ENCODE measurements at places on chromosomes 3 and 15.

- DNase-seq = no peak
These were observed 318.7 kb upstream of the STT3B start for GRCh38 chr3:31213869-31214486.

- DNase-seq = no peak
These were observed 64.6 kb downstream of the EEFSEC start for GRCh38 chr3:128217702-128218547.

- DNase-seq = no peak
These were observed 8.2 kb upstream of the VGLL4 start for GRCh38 chr3:11651900-11652299.

DNA sequence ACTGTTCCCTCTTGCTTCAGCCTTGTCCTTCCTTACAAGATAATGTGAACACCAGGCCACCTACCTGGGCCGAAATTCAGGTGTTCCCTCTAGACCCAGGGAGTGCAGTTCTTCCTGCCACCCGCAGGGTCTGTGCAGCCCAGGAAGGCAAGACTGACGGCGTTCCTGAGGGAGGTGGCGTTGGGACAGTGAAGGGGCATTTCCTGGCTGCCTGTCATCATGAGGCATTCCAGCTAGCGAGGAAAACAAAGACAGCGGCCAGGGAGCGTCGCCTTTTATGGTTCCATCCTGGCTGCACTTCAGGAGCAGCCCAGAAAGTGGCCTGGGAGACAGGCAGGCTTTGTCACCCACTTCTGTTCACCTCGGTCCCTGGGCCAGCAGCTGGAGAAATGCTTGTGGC lies 84.8 kb upstream of the WNT5A start:
- no peak for DNase-seq

DNA sequence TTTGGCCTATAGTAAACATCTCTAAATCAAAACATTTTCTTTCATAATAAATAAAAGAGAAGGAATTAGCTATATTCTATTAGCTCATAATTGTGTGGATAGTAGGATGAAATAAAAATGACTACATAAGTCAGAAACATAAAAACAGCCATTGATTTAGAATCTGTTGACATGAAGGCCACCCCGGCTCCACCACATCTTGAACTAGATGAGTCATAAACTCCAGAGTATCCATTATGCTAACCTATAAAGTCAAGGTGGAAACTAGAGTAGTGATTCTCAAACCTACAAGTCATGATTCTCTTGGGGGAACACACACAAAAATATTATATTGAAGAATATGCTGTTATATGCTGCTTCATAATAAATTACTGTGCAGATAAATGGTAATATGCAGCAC lies 831.0 kb downstream of the TUSC7 start:
- DNase-seq = peak; percentile 24

DNA sequence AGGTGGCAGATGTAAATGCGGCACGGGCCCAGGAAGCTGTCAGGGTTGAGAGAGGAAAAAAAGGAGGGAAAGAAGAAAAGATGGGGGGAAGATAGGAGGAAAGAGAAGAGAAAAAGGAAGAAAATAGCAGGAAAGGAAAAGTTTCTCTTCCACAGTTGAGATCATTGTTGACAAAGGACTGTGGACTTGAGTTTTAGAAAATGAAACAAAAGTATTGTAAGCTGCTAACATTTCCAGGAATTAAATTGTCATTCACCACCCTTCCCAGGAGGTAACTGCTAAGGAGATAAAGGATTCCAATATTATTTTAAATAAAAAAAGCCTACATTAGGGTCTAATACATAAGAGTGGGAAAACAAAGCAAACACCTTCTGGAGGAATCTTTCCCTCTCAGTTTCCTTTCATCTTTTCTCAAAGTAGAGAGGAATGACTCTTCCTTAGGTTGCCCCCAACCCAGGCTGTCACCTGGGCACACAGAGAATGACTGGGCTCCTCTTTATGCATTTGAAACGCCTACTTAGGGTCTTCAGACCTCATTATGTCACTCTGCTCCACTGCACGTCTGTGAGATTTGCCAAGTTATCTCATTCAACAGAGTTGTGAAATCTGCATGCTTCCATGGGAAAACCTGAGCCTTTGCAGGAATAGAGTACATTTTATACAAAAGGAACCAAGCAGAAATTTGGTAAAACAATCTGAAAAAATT lies 194.0 kb downstream of the TNIK start:
- DNase-seq = peak; percentile 28

DNA sequence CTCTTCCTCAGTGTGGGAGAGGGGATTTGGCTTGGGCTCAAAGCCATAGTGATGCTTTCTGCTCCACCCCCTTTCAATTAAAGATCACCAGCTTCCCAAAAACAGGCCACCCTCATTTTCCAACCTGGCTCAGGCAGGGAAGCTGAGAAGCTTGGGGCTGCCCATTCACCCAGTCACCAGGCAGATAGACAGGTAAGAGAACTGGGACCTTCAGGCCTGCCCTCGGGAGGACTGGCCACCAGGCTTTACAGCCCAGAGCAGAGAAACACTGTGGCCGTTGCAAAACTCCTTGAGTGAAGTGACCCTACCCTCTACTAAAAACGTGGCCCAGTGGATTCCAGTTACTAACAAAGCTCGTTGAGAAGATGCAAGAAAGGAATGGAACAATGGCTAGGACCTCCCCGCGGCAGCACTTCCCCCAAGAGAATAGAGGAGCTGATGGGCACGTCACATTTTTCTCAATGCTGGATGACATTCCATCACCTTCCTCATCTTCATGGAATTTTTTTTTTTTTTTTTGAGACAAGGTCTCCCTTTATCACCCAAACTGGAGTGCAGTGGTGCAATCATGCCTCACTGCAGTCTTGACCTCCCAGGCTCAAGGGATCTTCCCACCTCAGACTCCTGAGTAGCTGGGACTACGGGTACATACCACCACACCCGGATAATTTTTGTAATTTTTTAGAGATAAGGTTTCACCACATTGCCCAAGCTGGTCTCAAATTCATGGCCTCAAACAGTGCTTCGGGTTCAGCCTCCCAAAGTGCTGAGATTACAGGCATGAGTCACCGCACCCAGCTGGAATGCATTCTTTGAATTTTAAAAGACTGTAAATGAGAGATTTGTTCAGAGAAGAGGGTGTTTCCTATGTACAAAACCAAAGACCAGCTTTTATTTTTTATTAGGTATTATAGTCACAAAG lies 37.9 kb downstream of the LIPC start:
- peak; percentile 89 for DNase-seq

DNA sequence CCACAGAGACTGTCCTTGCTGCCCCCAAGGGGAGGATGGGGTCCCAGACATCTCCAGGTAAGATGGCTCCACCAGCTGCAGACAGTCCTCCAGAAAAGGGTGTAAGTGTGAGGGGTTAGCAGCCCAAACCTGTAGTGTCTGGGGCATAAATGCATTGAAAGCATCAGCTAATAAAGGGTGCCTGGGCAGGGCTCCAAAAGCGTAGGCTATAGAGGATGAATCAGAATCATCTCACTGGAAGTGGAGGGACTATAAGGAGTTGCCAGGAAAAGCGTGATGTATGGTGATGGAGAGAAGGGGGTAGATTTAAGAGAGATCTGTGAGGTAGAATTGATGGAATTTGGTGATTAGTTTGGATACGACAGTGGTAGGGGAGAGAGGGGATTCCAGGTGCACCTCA lies 79.9 kb upstream of the ONECUT1 start:
- no peak for DNase-seq

DNA sequence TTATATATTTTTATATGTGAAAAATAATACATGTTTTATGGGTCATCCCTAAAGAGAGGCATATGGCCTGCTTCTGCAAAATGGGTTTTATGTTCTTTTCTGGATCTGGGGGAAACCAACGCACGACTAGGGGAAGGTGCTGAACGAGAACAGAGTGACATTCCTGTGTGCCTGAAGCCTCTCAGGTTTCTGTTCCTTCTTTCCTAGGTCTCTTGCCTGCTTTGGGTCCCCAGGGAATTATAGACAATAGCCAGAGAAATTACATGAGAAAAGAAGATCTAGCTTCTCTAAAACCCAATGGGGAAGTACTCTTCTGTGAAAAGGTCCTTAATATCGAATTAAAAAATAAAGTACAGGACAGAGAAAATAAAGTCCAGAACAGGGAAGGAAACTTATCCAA lies 66.5 kb downstream of the IGSF11 start:
- no peak for DNase-seq

DNA sequence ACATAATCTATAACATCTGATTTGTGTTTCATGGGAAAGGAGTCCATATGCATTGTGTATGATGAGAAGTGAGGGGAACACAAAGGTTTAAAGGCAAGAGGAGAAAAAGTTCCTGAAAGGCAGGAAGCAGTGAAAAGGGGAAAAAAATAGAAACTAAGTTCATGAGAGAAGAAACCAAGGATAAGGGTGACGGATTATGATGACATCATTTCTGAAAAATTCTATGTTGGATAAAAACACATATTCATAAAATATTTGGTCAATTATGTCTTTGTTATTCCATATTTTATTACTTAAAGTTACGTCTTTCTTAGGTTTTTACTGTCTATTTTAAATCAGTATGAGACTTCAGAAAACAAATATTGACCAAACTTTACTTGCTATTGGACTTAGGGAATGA lies 48.6 kb upstream of the CP start:
- peak; percentile 21 for DNase-seq

- no peak for DNase-seq
These were observed 92.2 kb upstream of the ALCAM start for GRCh38 chr3:105274536-105274935.

DNA sequence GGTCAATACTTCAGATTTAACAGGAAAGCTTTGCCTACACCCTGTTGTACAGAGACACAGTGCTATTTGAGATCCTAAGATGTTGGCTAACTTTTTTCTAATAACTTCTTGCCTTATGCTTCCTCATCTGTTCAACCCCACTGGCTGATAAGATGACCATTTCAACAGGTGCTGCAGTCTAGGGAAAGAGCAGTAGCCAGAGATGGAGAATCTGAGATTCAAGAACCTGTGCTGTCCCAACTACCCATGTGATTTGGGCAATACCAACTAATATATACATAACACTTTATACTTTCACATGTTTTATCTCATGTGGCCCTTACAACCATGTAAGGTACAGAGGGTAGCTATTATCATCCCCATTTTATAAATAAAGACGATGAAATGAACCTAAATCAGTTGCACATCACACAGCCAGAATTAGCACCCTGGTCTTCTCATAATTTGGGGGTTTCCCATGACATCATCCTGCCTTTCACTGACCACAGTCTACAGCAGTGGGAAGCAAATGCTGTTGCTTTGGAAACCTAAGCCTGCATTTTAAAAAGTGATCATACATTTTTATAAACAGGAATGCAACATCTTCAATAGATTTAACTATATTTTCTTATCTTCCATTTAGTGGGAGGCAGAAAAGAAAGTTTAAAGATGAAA lies 9.7 kb downstream of the TTC23 start:
- no peak for DNase-seq

- DNase-seq = no peak
These were observed 2.5 kb upstream of the PLA2G4F start for GRCh38 chr15:42158941-42159340.

GRCh38 chr15:41961001-41961518 lies 11.3 kb downstream of the EHD4 start:
- no peak for DNase-seq

DNA sequence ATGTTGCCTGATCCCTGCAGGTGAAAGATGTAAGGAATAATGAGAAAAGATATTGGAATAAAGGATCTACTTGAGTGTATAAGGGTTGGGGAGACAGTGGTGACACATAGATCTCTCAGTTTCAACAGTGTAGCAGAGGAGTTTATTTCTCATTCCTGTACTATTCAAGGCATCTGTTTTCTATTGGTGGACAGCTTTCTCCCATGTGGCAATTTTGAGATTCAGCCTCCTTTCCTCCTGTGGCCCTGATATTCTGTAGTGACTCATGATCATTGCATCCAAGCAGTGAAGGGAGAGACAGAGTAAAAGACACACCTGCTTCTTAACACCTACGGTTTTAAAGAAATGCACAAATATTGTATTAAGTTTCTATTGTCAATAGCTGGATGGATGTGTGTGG lies 327.6 kb downstream of the GRM7 start:
- DNase-seq = no peak

DNA sequence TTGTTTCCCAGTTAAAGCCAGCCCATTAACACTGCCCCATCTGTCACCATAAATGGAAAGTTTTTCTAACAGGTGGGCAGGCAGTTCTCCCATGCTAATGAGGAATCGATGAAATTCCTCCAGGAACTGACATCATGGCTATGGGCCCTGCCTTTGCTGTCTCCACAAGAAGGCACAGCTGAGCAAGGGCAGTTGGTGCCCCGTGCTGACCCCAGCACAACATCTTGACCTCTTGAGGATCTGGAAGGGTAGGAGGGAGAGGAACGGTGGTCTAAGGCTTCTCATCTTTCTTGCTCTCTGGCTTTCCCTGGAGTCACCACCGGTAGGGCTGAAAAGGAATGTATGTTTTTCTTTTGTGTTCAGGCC lies 46.7 kb downstream of the CHCHD6 start:
- DNase-seq = no peak

GRCh38 chr15:76204109-76204845 lies 107.0 kb downstream of the ETFA start:
- DNase-seq = no peak

DNA sequence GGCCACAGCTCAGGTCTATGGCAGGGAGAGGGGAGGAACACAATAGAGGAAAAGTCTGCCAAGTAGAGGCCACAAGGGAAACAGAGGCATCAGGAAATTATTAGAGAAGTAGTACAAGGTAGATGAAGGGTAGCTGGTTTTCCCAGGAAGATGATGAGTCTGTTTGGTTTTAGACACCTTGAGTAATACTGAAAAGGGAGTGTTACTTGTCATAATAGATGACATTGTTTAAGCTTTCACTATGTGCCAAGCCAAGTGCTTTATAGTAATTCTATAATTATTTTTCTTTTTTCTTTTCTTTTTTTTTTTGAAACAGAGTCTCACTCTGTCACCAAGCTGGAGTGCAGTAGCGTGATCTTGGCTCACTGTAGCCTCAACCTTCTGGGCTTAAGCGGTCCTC lies 13.7 kb downstream of the PXK start:
- DNase-seq = no peak

DNA sequence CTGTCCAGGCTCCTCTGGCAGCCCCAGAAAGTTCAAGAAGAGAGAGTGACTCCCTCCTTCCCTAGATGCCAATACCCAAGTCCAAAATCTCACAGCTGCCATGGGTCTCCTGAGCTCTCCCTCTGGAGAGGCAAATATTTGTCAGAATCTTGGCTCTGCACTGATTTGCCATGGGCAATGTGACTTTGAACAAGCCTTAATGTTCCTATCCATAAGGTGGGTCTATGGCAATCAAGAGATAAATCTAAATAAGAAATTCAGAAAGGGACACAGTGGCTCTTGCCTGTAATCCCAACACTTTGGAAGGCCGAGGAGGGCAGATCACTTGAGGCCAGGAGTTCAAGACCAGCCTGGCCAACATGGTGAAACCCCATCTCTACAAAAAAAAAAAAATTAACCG lies 12.4 kb upstream of the WNT7A start:
- DNase-seq = no peak

GRCh38 chr3:150682279-150682678 lies 21.4 kb downstream of the ERICH6 start:
- DNase-seq = no peak

DNA sequence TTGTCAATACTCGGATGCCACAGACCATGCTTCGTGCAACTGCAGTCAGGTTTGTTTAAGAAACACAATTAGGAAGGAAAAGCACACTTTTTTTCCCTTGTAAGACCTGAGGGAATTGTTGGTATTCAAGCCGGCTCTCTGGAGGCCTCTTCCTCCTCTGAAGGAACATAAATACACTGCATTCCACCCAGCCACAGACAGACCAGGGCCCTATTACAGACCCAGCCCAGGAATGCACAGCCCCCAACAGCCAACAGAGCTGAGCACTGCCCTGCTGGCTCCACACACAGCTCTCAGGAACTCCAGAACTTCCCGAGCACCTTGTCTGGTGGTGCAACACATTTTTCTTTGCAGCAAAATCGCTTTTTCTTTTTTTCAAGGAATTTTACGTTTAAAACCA lies 488.7 kb upstream of the PROK2 start:
- DNase-seq = peak; percentile 30

Data from foreskin fibroblast (primary cell).